ENCODE measurements at places on chromosomes 11 and 22.

DNA sequence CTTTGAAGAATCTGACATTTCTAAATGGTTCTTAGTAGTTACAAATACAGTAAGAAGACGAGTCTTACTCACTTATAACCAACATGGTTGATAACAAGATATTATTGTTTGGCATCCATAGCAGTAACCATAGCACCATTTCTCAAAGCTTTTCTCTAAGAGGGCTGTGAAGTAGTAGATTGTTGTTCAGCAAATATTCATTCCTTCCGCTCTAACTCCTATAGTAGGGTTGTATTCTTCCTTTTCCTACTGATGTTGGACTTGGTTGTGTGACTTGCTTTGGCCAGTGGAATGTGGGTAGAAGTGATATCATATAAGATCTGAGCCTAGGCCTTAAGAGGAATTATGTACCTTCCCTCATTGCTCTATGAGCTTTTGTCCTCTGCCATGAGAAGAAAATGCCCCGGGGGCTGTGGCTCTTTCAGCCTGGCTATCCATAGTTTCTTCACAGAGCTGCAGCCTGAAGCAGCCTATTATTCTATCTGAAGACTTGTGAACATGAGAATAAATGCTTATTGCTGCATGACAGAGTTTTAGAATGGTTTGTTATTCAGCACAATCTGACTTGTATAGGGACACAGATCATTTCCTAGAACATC, 28.9 kb upstream of the ZBED5 start:
- DNase-seq, result no peak

DNA sequence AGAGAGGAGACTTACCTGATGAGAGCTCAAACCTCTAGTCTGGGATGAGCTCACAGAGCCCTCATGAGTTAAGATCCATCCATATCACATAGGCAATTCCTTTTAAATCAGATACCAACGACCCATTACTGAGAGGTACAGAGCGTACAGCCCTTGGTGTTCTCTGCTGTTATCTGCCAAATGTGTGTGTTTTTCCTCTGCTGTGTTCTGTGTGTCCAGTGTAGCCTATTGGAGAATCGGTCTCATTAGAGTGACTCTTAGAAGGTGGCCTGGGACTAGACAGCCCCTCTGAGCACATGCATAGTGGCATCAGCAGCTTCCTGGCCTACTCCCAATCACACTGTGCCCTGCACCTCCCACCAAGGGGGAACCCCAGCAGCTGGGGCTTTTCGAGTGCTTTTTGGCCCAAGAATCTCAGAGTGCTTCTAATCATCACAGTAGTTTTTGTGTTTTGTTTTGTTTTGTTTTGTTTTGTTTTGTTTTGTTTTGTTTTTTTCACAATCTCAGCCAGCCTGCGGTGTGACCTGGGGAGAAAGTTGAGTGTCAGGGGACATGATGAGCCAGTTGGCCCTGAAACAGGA, 25.4 kb downstream of the TP53AIP1 start:
- no peak for DNase-seq

- no peak for DNase-seq
Observed at GRCh38 chr11:116963813-116964212, 126.4 kb upstream of the APOA1 start.

DNA sequence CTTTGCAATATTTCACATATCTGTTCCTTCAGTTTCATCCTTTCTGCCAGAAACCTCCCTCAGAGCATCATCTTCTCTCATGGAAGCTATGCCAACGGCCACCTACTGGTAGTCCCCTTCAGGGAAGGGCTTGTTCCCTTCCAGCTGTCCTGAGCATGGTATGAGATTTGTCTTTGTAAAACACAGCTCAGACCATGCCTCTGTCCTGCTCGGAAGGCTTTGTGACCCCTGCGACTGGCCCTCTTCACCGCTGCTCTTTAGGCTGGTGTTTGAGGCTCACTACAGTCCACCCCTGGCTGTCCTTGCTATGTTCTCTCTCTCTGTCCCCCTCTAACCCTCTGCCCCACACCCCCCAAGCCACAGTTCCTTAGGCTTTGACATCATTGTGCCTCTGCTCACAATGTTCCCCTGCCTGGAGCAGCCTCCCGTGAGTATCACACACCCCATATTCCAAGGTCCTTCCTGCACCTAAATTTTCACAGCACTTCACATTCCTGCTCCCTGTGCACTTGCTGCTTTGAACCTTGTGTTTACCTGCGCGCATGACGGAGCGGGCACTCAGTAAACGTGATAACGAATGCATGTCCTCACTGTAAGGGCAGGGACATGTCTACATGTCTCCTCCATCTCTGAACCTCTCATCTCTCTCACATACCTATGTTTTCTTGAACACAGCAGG, 24.0 kb upstream of the ACER3 start:
- peak; percentile 48 for DNase-seq

DNA sequence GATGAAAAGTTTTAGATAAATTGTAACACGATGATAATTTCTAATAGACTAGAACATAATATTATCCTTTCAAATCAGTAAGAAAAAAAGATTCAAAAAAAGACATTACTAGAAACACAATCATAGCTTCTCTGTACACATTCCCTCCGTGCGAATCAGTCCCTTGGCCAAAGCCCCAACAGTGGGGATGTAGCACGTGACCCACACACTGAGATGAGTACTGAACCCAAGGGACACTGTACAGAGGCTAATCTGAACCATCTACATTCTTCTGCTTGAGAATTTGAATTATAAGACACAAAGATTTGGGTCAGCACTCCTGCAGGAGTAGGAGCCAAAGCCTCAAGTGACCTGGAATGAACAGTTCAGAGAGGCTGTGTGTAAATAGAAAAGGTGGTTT, 353.7 kb downstream of the INSC start:
- DNase-seq, result no peak

Measured in stomach (tissue), 19 donors.